Daoy (cell line): ENCODE measurements at places on chromosomes 3 and 15. TPM values are rescaled to one million over a fixed set of nuclear protein-coding genes. Genes with fewer than 3 reads are reported as not detected.

The ADGRG7 gene
- not detected in 2 replicates for total RNA-seq

DNA sequence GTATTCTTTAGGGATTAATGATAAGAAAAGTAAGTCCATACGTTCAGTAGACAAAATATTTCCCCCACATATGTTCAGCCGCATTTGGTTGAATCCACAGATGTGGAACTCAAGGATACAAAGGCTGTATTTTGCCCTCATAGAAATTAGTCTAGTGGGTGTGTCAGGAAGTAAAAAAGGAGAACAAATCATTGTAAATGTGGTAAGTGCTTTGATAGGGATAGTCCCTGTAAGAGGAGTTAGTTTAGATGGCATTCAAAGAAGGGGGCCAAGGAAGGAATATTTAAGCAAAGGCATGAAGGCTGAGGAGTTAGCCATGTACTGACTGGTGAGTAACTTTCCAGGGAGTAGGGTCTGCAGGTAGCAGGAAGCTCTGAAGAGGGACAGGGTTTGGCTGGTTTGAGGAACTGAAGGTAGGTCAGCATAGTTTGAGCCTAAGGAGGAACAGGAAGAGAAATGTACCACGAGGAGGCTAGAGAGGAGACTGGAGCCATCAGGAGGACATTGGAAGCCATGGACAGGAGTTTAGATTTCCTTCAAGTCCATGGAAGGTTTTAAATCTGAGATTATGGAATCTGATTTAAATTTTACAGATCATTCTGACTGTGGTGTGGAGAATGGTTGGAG is 98.8 kb downstream of the MME start:
- no peak for DNase-seq

GRCh38 chr3:102410616-102411015 is 24.2 kb upstream of the ZPLD1 start:
- no peak for DNase-seq

GRCh38 chr15:86855307-86856291 is 775.9 kb downstream of the AGBL1 start:
- DNase-seq: no peak

DNA sequence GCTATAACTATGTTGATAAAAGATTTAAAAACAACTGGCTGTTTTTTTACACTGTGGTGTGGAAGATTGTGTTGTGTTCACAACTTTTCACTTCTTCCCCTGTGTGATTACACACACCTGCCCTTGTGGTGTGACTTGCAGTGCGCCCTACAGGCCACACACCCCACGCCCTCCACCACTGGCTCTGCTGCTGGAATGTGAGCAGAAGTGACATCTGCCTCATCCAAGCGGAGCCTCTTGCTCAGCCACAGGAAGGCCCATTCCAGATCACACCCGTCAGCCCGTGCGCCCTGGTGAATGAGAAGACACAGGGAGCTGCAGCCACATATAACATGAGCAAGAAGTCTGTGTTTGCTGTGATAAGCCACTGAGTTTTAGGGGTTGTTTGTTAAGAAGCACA is 7.0 kb downstream of the CCR2 start:
- DNase-seq: no peak

The HCLS1 gene
- 0.68 and 1.3 TPM in 2 replicates for total RNA-seq

GRCh38 chr15:70741107-70741531 is 22.2 kb downstream of the UACA start:
- DNase-seq: peak; percentile 47

The CCR3 gene
- not detected in 2 replicates for total RNA-seq

GRCh38 chr15:101091080-101092017 is 160.5 kb downstream of the CHSY1 start:
- no peak for DNase-seq

DNA sequence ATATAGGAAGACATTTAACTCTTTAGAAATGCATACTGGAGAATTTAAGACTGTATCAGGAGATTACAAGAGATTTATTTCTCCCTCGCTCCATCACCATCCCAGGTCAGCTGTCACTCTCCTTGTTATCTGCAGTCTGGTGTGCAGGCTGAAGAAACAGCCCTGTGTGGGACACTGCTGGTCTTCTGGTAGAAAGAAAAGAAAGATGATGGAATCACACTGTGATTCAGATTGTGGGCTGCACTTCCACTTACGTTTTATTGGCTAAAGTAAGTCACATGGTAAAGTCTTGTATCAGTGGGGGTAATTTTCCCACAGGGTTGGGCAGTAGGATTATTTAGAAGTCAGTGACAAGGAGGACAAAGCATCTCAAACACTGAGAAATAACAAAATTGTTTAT is 18.1 kb upstream of the ATP1B3 start:
- DNase-seq: peak; percentile 20

DNA sequence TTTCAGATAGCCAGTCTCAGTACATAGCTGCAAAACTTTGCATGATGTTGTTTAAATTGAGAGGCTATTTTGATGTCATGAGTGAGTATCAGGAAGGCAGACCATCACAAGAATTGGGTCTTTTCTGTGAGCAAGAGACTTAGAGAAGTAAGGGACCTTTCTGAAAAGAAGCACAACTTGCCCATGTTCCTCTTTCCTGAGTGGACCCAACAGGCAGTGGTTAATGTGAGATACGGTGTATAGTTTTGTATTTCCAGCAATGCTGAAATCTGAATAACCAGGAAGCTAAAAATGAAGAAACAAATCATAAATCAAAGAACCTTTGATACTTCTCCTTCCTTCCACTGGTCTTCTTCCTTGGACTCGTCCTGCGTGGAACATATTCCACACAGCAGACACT is 25.1 kb downstream of the MCTP2 start:
- DNase-seq: no peak

The CASR gene
- not detected in 2 replicates for total RNA-seq

The VGLL4 gene
- total RNA-seq: 32.7 and 35.0 TPM in 2 replicates

DNA sequence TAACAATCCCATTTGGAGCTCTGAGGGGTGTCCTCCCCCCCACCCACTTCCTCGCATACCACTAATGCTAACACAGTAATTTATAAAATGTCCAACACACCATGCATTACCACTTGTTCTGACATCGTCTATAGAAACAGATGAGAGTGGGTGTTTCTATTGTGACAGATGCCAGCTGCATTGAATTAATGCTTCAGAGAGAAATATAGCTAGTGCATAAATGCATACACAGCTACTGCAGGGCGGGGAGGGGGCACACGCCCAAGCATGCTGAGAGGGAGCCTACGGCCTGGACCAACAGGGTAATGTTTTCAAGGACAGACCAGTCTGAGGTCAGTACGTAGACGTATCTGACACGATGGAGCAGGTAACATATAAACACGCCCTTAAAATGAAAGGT is 106.0 kb upstream of the FEZF2 start:
- DNase-seq: no peak

The MST1R gene
- not detected in 2 replicates for total RNA-seq

The CCDC51 gene
- total RNA-seq: 29.9 and 32.8 TPM in 2 replicates
